ENCODE measurements at places on chromosomes 16 and 17. TPM values are rescaled to one million over a fixed set of nuclear protein-coding genes. Genes with fewer than 3 reads are reported as not detected.

The SLC5A11 gene
- 0.04 TPM for total RNA-seq

The VMO1 gene
- 8.2 TPM for total RNA-seq

GRCh38 chr16:9050102-9050830, 41.2 kb upstream of the HAPSTR1 start:
- H3K27ac ChIP-seq, result no peak overlapping the region
- no peaks in the 10 kb centered on the region for H3K27me3 ChIP-seq
- DNase-seq, result no peak
- no peaks in the 10 kb centered on the region for H3K36me3 ChIP-seq
- no peaks in the 10 kb centered on the region for H3K4me1 ChIP-seq

GRCh38 chr17:68513932-68514331, 1.7 kb downstream of the PRKAR1A start:
- H3K27me3 ChIP-seq, result no peaks in the 10 kb centered on the region
- H3K4me3 ChIP-seq, result peak overlapping the region; percentile 94
- H3K27ac ChIP-seq, result peak overlapping the region; percentile 100
- H3K4me1 ChIP-seq, result peaks cover 34% of the 10 kb centered on the region
- peaks cover 20% of the 10 kb centered on the region for H3K36me3 ChIP-seq
- DNase-seq, result no peak

GRCh38 chr16:25493136-25493811, 198.5 kb upstream of the HS3ST4 start:
- no peaks in the 10 kb centered on the region for H3K27me3 ChIP-seq
- no peaks in the 10 kb centered on the region for H3K36me3 ChIP-seq
- H3K27ac ChIP-seq, result no peak overlapping the region
- no peaks in the 10 kb centered on the region for H3K4me1 ChIP-seq
- no peak for DNase-seq
- H3K4me3 ChIP-seq, result no peak overlapping the region
